H1 (cell line): ENCODE measurements at places on chromosomes 12 and 14.

- DNase-seq: no peak
Observed at GRCh38 chr12:12123036-12123604, 52.4 kb downstream of the BCL2L14 start.

GRCh38 chr12:54723379-54724256 lies 75.5 kb upstream of the DCD start:
- no peak for DNase-seq

- DNase-seq: no peak
Observed at GRCh38 chr14:45201905-45202304, 51.1 kb downstream of the MIS18BP1 start.

DNA sequence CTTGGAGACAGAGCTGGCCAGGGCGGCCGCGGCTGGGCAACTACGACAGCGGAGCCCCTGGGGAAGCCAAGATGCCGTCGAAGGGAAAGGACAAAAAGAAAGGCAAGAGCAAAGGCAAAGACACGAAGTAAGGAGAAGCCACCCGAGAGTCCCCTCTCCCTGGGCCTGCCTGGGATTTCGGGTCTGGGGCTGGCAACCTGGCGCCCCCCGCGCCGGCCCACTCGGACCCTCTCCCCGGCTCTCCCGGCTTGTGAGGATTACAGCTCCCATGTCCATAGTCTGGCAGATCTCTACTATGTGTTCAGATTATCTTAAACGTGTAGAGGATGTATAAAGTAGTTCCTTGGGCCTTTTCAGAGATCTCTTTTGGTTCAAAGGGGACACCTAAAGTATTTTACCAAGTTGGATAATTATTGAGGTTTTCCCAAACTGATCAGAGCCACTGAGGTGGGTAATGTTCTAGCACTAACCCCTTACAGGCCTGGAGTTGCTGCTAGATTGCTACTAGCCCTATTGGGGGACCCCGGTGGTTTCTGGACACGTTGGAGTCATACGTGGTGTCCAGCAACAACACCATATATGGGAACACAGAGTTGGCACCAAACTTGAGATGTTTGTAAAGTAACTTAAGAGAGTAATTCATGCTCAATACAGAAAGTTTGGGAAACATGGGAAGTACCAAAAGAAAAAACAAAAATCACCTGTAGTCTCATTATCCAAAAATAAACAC lies 424 bp downstream of the BBOF1 start:
- no peak for DNase-seq

- no peak for DNase-seq
Observed at GRCh38 chr12:14171106-14171505, 189.7 kb upstream of the GRIN2B start.

- no peak for DNase-seq
Observed at GRCh38 chr14:90536511-90537191, 139.8 kb downstream of the CALM1 start.
